IPS DF 6.9 (cell line): ENCODE measurements at places on chromosomes 1 and 21.

- peak; percentile 35 for DNase-seq
Observed at GRCh38 chr1:147567594-147568381, 26.5 kb downstream of the BCL9 start.

GRCh38 chr1:233975486-233975885 lies 71.0 kb downstream of the SLC35F3 start:
- no peak for DNase-seq

GRCh38 chr1:44273560-44274350 lies 60.5 kb downstream of the DMAP1 start:
- no peak for DNase-seq

DNA sequence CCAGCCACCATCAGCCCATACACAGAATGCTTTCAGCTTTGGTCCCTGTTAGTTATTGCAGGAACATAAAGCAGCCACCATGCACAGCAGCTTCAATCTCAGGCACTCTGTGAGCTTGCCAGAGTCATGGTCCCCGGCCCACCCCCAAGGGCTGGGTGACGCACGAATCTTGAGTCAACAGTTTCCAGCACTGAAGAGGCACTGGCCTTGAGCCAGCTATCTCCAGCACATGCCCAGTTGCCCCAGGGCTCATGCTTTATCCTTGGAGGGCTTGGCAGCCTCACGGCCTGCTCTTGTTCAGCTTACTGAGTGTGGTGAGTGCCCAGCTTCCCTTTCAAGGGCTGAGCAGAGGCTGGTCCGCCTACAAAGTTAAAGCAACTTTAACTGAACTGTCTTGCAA lies 200.7 kb upstream of the RAB4A start:
- no peak for DNase-seq

- DNase-seq, result no peak
Observed at GRCh38 chr1:92476071-92476631, 10.6 kb downstream of the GFI1 start.

- DNase-seq, result no peak
Observed at GRCh38 chr1:156392452-156392853, 23.4 kb downstream of the RHBG start.

- no peak for DNase-seq
Observed at GRCh38 chr1:214124281-214124805, 136.6 kb downstream of the PROX1 start.
